Inflammatory macrophage (primary cell): ENCODE measurements at places on chromosomes 1 and 21.

DNA sequence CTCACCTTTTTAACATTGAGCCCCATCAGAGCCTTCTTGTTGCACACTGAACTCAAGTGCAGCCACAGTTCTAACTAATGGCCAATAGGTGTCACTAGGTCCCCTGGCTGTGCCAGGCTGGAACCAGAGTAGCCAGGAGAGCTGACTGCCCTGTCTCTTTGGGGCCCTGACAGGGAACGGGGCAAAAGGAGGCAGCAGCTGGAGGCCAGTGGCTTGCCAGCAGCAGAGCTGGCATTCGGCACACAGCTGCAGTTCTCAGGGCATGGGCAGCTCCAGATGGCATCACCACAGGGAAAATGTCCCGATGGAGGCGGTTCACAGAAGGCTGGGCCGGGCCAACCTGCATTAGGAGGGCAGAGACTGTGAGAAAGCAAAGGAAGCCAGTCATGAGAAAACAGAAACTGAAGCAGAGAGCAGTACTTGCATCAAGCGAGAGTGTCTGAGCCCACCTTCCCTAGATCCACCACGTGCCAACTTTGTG is 188.6 kb downstream of the FCRL5 start:
- peak; percentile 66 for DNase-seq

GRCh38 chr1:98668733-98669132 is 7.2 kb downstream of the SNX7 start:
- DNase-seq: no peak

DNA sequence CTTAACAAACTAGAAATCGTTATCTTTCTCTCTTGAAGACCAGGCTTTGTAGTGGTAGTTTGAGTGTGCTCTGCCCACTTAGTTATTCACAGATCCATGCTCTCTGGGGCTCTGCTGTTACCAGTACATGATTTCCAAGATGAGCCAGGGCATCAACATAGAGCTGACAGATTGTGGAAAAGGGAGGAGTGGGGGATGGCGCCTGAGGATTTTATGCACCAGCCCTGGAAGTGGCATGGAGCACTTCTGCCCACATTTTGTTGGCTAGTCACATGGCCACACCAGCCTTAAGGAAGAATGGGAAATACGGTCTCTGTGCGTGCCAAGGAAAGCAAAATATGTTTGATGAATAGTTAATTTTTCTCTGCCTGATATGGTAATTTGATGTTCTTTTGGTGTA is 18.2 kb downstream of the TSNAX start:
- DNase-seq: no peak

- DNase-seq: no peak
These were observed 7.9 kb upstream of the GSTM5 start for GRCh38 chr1:109704173-109704572.

DNA sequence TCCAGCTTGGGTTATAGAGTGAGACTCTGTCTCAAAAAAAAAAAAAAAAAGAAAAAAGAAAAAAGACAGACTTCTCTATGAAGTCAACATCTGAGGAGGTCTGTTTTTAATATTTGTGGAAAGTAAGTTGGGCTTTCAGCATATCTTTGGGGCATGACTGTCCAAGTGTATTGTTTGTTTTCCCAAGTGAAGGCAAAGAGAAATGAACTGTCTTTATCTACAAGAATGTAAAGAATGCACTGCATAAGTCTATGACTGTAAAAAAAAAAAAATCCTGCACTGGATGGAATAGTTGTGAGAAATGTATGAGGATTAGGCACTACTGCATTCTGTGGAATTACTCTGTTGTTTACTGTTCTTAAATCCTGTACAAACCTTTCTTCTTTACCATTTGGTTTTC is 45.6 kb upstream of the TMEM61 start:
- DNase-seq: no peak

DNA sequence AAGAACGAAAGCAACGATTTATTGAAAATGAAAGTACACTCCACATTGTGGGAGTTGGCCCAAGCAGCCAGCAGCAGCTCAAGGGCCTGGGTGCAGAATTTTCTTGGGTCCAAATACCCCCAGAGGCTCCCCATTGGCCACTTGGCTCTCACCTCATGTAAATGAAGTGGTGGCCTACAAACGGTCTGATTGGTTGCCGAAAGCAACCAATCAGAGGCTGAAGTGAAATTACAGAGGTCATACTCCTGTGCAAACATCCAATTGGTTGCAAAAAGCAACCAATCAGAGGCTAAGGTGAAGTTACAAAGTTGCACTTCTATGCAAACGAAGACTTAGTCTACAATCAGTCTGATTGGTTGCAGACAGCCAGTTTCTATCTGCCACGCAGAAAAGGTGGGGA is 31.9 kb downstream of the FAM163A start:
- no peak for DNase-seq
